ENCODE measurements at places on chromosomes 12 and 14.

GRCh38 chr12:52027085-52027843, 20.5 kb downstream of the TAMALIN start:
- no peak for DNase-seq

DNA sequence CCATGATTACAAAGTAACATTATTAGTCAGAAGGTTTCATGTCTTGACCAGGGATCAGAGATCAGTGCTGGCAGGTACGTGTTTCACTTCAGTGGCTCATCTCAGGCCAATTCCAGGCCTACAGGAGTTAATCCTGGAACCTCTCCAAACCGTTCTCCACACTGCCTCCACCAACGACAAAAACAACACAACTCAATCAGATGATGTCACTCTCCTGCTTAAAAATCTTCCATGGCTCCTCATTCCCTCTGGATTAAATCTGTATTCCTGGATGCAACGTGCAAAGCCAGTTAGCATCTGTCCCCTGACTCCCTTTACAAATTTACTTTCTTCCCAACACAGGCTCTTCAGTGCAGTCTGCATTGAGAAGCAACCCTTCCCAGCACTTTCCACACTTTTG, 34.3 kb upstream of the TXNRD1 start:
- DNase-seq, result no peak

DNA sequence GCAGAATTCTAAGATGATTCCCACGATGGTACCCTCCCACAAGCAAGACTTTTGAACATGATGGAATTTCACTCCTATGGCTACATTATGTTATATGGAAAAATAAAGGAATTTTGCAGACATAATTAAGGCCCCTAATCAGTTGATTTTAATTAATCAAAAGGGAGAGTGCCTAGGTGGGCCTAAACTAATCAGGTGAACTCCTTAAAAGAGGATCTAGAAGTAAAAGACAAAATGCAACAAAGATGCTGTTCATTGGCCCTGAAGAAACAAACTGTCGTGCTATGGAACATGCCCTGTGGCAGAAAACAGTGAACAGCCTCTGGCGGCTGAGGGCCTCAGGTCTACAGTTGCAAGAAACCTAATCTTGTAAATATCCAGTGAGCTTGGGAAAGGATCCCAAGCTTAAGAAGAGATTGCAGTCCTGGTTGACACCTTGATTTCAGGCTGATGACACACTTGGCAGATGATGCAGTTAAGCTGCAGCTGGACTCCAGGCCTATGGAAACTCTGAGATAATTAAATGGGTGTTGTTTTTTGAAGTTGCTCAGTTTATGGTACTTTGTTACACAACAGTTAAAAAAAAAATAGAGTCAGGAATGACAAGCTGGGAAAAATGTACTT, 13.8 kb downstream of the TMCC3 start:
- no peak for DNase-seq

GRCh38 chr14:23481362-23481970, 12.0 kb downstream of the NGDN start:
- no peak for DNase-seq

- DNase-seq, result no peak
Measured at GRCh38 chr12:114392909-114393308, 13.0 kb downstream of the TBX5 start.

Measured in stimulated activated CD4-positive, alpha-beta T cell treated with anti-CD3 and anti-CD28 coated beads, TNF-alpha, amount 100 ng/mL, for 24 hours (primary cell).